ENCODE measurements at places on chromosomes 3 and 15. TPM values are rescaled to one million over a fixed set of nuclear protein-coding genes. Genes with fewer than 3 reads are reported as not detected.

DNA sequence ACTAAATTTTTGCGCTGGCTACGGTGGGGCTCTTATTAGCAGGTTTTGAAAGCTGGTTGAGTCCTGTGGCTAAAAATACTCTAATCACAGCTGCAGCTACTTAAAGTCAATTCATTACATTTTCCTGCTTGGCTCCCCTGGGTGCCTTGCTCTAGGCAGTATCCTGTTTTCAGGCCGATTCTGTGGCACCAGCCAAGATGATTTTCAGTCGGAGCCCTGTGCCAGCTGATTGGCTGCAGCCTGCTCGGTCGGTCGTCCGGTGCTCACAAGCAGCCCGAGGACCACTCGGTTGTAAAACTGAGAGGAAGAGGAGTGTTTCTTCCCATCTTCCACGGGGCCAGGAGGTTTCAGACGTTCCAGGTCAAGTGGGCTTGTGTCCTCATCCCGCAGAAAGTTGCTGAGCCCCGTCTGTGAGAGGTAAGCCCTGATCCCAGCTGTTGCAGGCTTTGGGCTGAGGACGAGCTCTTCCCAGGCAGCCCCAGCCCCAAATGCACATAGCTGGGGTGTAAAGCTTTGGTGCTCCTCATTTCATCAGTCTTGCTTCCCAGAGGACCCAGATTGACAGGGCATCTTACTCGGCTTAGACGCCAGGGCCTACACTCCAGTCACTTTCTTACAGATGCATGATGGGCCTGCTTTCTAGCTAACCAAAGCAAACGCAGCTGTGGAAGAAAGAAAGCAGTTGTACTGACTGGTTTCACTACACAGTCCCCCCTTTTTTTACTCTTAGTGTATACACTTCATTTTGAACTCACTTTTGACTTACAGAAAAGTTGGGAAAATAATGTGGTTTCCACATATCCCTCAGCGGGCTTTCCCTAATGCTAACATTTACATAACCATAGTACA lies 15.9 kb downstream of the LYSMD4 start:
- H3K27me3 ChIP-seq: no peaks in the 10 kb centered on the region
- no peak for DNase-seq
- H3K4me3 ChIP-seq: no peak overlapping the region

DNA sequence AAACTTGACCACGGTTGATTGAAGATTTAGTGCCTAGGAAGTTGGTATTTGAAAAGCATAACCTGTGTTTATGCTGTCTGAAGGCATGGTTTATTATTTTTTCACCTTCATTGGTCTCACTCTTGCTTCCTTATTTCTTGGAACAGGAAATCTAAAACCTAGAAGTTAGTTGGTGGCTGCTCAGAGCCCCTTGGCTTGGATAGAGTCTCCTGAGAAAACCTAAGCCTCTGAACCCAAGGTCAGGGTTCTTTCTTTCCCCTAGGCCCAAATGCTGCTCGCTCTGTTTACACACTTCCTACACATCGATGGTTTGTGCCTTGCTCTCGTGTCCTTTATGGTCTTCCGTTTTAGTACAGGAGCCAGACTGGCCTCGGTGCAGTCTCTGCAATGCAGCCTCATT lies 82.2 kb downstream of the TRAK1 start:
- no peak for DNase-seq
- peaks cover 41% of the 10 kb centered on the region for H3K4me1 ChIP-seq
- H3K27ac ChIP-seq: peak overlapping the region; percentile 90
- peaks cover 2% of the 10 kb centered on the region for H3K36me3 ChIP-seq
- peak overlapping the region; percentile 37 for H3K4me3 ChIP-seq

- H3K4me3 ChIP-seq: no peak overlapping the region
- H3K36me3 ChIP-seq: peaks cover 3% of the 10 kb centered on the region
- no peak overlapping the region for H3K27ac ChIP-seq
- peaks cover 32% of the 10 kb centered on the region for H3K4me1 ChIP-seq
- H3K27me3 ChIP-seq: peaks cover 1% of the 10 kb centered on the region
- no peak for DNase-seq
Measured at GRCh38 chr3:142273501-142273900, 48.1 kb upstream of the GK5 start.

- no peaks in the 10 kb centered on the region for H3K36me3 ChIP-seq
- H3K4me3 ChIP-seq: no peak overlapping the region
- DNase-seq: no peak
- peaks cover 49% of the 10 kb centered on the region for H3K27me3 ChIP-seq
- no peak overlapping the region for H3K27ac ChIP-seq
- H3K4me1 ChIP-seq: peaks cover 11% of the 10 kb centered on the region
Measured at GRCh38 chr15:75178171-75178937, 23.3 kb upstream of the C15orf39 start.

- peaks cover 50% of the 10 kb centered on the region for H3K4me1 ChIP-seq
- H3K27me3 ChIP-seq: no peaks in the 10 kb centered on the region
Measured at GRCh38 chr15:90190606-90191343, 10.4 kb upstream of the SEMA4B start.

DNA sequence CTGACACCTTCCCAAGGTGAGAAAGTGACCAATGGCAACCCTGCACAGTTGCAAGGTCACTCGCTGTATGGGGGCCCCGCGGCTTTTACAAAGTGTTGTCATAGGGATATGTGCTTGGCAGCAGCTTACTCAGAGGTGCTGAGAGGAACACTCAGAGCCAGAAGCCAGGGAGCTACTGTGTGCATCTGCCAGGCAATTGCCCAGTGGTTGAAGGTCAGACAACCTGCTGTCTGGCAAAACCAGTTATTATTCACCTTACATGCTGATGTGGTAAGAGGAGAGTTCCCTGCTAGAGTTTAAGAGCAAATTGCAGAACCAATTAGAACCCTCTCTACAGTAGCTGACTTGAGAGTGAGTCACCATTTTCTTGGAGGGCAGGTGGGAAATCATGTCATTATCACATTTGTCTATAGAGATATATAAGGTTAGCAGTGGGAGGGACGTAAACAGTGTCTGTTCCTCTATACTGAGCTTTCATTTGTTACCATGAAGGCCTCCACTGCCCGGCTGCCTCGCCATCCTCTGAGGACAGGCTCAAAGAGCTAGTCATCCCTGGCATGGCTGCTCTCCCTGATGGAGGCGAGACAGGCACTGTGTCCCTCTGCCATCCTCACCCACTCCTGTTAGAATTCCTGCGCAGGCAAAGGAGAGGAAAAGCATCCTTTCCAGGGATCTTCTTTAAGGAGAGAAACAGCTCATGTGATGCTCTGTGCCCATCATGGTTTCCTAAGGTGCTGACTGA lies 274.4 kb downstream of the PLCL2 start:
- H3K4me1 ChIP-seq: peaks cover 25% of the 10 kb centered on the region
- H3K36me3 ChIP-seq: peaks cover 54% of the 10 kb centered on the region
- no peak overlapping the region for H3K4me3 ChIP-seq
- H3K27ac ChIP-seq: peak overlapping the region; percentile 34

DNA sequence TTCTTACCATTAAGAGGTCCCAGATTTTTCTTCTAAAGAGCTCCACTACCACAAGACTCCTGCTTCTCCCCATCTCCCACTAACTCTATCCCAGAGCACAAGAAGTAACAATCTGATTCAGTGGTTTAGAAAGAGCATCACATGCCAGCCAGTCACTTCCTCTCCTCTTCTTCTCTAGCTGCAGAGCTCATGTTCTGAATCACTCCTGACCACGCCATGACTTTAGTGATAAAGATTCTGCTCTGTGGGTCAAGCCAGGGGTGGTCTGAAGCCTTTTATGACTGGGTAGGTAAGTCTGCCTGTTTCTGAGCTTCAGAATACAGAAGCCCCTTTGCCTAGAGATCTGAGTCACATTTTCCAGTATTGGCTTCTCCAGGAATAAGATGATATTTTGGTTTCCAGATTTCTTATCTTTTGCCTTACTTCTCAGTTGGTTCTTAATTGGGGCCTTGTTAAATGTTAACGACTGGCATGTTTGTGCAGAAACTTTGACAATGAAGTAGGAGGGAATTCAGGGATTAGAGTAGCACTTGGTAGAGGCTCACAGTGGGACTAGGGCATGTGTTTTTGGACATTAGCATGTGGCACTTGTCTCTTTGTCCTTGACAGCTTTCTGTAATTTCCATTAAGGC lies 27.6 kb upstream of the ADAMTSL3 start:
- H3K4me3 ChIP-seq: no peak overlapping the region
- H3K27me3 ChIP-seq: no peaks in the 10 kb centered on the region
- H3K4me1 ChIP-seq: peaks cover 2% of the 10 kb centered on the region
- no peak for DNase-seq
- H3K27ac ChIP-seq: no peak overlapping the region

- no peak overlapping the region for H3K27ac ChIP-seq
- H3K4me3 ChIP-seq: no peak overlapping the region
- no peak for DNase-seq
- no peaks in the 10 kb centered on the region for H3K27me3 ChIP-seq
- H3K4me1 ChIP-seq: no peaks in the 10 kb centered on the region
Measured at GRCh38 chr3:36476286-36476942, 96.1 kb downstream of the STAC start.

GRCh38 chr3:136920904-136921611 lies 36.7 kb upstream of the IL20RB start:
- peak overlapping the region; percentile 57 for H3K4me3 ChIP-seq
- H3K4me1 ChIP-seq: peaks cover 57% of the 10 kb centered on the region
- DNase-seq: no peak
- no peaks in the 10 kb centered on the region for H3K27me3 ChIP-seq
- peak overlapping the region; percentile 85 for H3K27ac ChIP-seq

GRCh38 chr3:101224739-101225138 lies 95.6 kb downstream of the IMPG2 start:
- H3K27me3 ChIP-seq: no peaks in the 10 kb centered on the region
- H3K4me1 ChIP-seq: no peaks in the 10 kb centered on the region
- H3K4me3 ChIP-seq: no peak overlapping the region

DNA sequence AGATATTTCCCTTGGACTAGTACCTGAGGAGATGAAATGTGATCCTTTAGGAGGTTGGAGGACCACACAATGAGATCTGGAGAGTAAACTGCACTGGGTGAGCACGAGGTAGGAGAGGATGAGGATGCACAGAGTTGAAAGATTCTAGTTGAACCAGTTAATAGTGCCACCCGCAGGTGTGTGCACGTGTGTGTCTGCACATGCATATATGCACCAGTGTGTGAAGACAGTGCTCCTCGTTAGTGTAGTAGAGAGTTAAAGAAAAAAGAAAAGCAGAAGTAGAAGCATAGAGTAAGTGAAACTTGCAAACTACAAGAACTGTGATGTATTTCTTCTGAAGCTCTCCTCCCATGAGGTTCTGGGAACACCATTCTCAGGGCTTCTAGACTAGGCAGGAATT lies 8.4 kb downstream of the MED12L start:
- DNase-seq: no peak
- H3K36me3 ChIP-seq: no peaks in the 10 kb centered on the region
- peaks cover 26% of the 10 kb centered on the region for H3K27me3 ChIP-seq
- no peak overlapping the region for H3K4me3 ChIP-seq

DNA sequence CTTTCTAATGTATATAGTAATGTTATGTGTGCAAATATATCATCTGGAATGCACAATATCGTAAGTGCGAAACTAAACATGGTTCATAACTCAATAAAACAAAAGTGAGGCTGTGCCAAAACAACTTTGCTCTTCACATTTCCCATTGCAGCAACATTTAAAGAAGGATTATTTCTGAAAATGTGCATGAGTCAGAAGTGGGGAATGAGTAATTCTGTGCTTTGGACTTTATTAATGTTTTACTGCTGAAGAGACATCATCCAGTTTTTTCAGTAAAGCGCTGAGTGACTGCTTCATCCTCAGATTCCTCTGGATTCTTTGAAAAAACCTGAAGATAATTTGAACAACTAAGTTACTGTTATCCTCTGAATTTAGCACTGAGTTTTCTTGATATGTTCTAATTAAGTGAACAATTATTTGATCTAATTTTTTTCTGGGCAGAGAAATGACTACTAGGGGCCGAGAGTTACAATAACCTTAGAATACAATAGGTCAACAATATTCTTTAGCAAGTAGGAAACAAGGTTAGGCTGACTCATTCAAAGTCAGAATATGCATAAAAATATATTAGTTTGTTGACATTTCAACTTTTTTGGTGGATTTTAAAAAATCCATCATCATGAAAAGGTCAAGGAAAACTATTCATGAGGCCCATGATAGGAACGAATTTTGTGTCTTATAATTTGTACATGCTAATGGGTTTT lies 20.0 kb upstream of the PLCL2 start:
- H3K36me3 ChIP-seq: peaks cover 3% of the 10 kb centered on the region
- H3K27me3 ChIP-seq: peaks cover 24% of the 10 kb centered on the region
- H3K27ac ChIP-seq: no peak overlapping the region
- no peak overlapping the region for H3K4me3 ChIP-seq
- H3K4me1 ChIP-seq: peaks cover 12% of the 10 kb centered on the region
- DNase-seq: no peak

DNA sequence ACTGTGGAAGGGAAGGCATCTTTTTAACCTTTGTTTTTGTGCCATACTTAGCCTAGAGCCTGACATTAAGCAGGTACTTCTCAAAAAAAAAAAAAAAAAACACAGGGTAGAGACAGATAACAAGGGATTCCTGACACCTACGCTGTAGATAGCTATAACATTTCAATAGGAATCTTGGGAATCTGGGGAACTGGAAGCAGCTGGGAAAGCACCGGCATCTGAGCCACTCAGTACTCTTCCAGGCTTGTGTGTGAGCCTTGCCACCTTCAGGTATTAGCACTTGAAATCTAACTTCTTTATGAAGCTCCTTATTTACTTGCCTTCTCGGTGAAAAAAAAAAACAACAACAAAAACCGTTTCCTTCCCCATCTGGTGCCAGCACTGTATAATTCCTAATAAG lies 46.8 kb downstream of the PIK3CA start:
- no peak for DNase-seq
- no peaks in the 10 kb centered on the region for H3K27me3 ChIP-seq
- H3K4me1 ChIP-seq: peaks cover 30% of the 10 kb centered on the region
- H3K36me3 ChIP-seq: peaks cover 7% of the 10 kb centered on the region
- H3K4me3 ChIP-seq: no peak overlapping the region

GRCh38 chr15:59437817-59438624 lies at the start of gene FAM81A:
Gene FAM81A (plus strand): TSS chr15:59438186. CDS start chr15:59458627, 20,441 bp downstream.
- H3K27ac ChIP-seq: no peak within 1 kb of the TSS
- peaks cover 68% of the 10 kb centered on the region for H3K27me3 ChIP-seq
- no peaks in the 10 kb centered on the region for H3K36me3 ChIP-seq
- DNase-seq: peak; percentile 54
- H3K4me1 ChIP-seq: peaks cover 17% of the 10 kb centered on the region

GRCh38 chr15:95400428-95400827 lies 930.1 kb upstream of the NR2F2 start:
- H3K27me3 ChIP-seq: no peaks in the 10 kb centered on the region
- H3K36me3 ChIP-seq: no peaks in the 10 kb centered on the region

- DNase-seq: peak; percentile 65
- H3K27ac ChIP-seq: peak overlapping the region; percentile 76
- peak overlapping the region; percentile 58 for H3K4me3 ChIP-seq
Measured at GRCh38 chr3:42159706-42160472, 68.7 kb downstream of the TRAK1 start.

DNA sequence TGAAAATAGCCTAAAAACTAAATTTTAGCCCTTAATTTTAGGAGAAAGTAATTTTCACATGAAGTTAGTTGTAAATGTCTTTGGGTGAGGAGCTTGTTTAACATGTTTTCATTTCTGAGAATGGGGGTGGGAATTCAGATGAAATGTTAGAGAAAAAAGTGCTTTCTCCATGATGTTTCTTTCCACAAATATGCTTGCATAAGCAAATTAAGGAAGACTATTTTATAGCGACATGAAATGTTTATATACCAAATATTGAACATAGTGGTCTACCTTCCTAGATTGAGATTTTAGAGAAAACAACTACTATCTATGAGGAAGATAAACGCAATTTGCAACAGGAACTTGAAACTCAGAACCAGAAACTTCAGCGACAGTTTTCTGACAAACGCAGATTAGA lies 13.0 kb upstream of the RPLP1 start:
- H3K27me3 ChIP-seq: no peaks in the 10 kb centered on the region
- no peak for DNase-seq
- H3K27ac ChIP-seq: no peak overlapping the region
- peaks cover 17% of the 10 kb centered on the region for H3K4me1 ChIP-seq
- H3K36me3 ChIP-seq: peaks cover 74% of the 10 kb centered on the region
- H3K4me3 ChIP-seq: no peak overlapping the region

RARRES1 gene
- total RNA-seq: not detected

FBXL22 gene
- 0.81 TPM for total RNA-seq

EEF1AKMT4 gene
- total RNA-seq: 4.7 TPM

HCN4 gene
- not detected for total RNA-seq

FRMD5 gene
- 0.15 TPM for total RNA-seq

WWTR1 gene
- 0.77 TPM for total RNA-seq
